ENCODE measurements at places on chromosomes 6 and 20. TPM values are rescaled to one million over a fixed set of nuclear protein-coding genes. Genes with fewer than 3 reads are reported as not detected.

GRCh38 chr6:165899611-165900010, 236.6 kb upstream of the PDE10A start:
- no peaks in the 10 kb centered on the region for H3K27me3 ChIP-seq
- H3K36me3 ChIP-seq: no peaks in the 10 kb centered on the region
- DNase-seq: no peak
- no peak overlapping the region for H3K27ac ChIP-seq
- no peaks in the 10 kb centered on the region for H3K4me1 ChIP-seq

DNA sequence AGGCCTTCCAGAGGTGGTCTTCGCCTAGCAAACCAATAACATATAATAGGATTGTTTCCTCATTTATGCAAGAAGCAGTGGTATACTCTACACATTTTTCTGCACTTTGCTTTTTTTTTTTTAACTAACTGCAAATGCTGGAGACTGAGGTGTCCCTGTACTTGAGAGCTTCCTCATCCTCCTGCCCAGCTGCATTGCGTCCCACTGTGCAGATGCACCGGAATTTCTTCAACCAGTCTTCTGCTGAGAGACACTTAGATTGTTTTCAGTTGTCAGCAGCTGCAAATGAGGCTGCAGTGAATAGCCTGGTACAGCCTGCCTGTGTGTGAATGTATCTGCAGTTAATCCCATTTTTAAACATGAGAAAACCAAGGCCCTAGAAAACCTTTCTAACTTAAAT, 11.5 kb downstream of the FGD2 start:
- no peaks in the 10 kb centered on the region for H3K36me3 ChIP-seq
- no peaks in the 10 kb centered on the region for H3K27me3 ChIP-seq
- no peak overlapping the region for H3K4me3 ChIP-seq

- H3K36me3 ChIP-seq: no peaks in the 10 kb centered on the region
- DNase-seq: no peak
- H3K4me1 ChIP-seq: no peaks in the 10 kb centered on the region
- H3K27ac ChIP-seq: no peak overlapping the region
- H3K27me3 ChIP-seq: no peaks in the 10 kb centered on the region
Observed at GRCh38 chr6:100258752-100259151, 206.0 kb downstream of the SIM1 start.

GRCh38 chr6:45718131-45718530, 297.5 kb downstream of the CLIC5 start:
- DNase-seq: no peak
- H3K27ac ChIP-seq: no peak overlapping the region
- no peak overlapping the region for H3K4me3 ChIP-seq
- no peaks in the 10 kb centered on the region for H3K36me3 ChIP-seq
- no peaks in the 10 kb centered on the region for H3K27me3 ChIP-seq

- H3K27ac ChIP-seq: no peak overlapping the region
- H3K36me3 ChIP-seq: no peaks in the 10 kb centered on the region
- DNase-seq: no peak
- no peaks in the 10 kb centered on the region for H3K27me3 ChIP-seq
- H3K4me1 ChIP-seq: no peaks in the 10 kb centered on the region
- no peak overlapping the region for H3K4me3 ChIP-seq
Observed at GRCh38 chr6:41332842-41333736, 2.3 kb upstream of the NCR2 start.

- peak overlapping the region; percentile 47 for H3K27ac ChIP-seq
- no peaks in the 10 kb centered on the region for H3K27me3 ChIP-seq
- no peaks in the 10 kb centered on the region for H3K36me3 ChIP-seq
- peaks cover 5% of the 10 kb centered on the region for H3K4me1 ChIP-seq
- DNase-seq: peak; percentile 79
Observed at GRCh38 chr20:62603021-62603906, 39.0 kb upstream of the SLCO4A1 start.

GRCh38 chr6:43339168-43339567, 30.3 kb downstream of the ZNF318 start:
- H3K4me1 ChIP-seq: no peaks in the 10 kb centered on the region
- DNase-seq: no peak
- peaks cover 50% of the 10 kb centered on the region for H3K36me3 ChIP-seq
- no peaks in the 10 kb centered on the region for H3K27me3 ChIP-seq

GRCh38 chr6:157134402-157135047, 188.8 kb downstream of the TMEM242 start:
- no peaks in the 10 kb centered on the region for H3K27me3 ChIP-seq
- H3K4me1 ChIP-seq: no peaks in the 10 kb centered on the region
- no peak overlapping the region for H3K4me3 ChIP-seq
- H3K27ac ChIP-seq: peak overlapping the region; percentile 46

DNA sequence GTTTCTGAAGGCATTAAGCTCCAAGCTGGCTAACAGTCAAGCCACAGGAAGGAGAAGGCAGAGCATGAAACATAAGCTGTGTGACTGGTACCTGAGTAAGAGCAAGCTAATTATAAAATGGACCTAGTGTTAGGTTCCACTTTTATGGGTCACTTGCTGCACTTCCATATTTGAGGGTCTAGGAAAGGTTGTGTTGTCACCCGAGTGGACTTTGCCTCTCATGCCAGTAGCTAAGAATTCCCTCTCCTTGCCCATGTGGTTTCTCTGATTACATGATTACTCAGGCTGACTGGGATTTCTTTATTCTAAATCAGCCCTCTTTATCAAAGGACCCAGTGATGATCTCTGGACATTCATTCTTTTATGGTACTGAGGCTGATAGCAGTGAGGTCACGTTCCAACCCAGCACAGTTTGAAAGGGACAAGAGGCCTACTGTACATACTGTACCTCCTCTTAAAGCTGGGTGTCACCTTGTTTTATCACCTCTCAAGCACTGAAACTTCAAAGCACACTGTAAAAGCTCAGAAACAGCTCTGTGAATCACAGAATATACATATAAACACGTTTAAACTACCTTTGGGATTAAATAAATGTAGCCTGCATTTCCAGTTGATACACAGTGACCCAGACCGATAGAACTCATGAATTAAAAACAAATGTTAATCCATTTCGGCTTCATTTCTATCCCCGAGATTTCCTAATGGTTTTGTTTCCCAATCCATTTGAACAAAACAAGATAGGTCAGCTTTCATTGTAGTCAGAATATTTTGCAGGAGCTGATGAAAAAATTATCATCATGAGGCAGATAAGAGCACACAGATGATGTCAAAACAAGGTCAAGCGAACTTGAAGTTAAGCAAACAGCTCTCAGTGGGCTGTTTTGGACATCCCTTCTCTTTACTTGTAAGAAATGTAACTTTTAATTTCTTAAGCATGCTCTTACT, 96.5 kb downstream of the ALDH8A1 start:
- DNase-seq: no peak
- H3K4me1 ChIP-seq: no peaks in the 10 kb centered on the region
- H3K27me3 ChIP-seq: no peaks in the 10 kb centered on the region

GRCh38 chr6:24631671-24632070, 14.3 kb downstream of the KIAA0319 start:
- no peaks in the 10 kb centered on the region for H3K4me1 ChIP-seq
- no peaks in the 10 kb centered on the region for H3K36me3 ChIP-seq
- no peaks in the 10 kb centered on the region for H3K27me3 ChIP-seq

DNA sequence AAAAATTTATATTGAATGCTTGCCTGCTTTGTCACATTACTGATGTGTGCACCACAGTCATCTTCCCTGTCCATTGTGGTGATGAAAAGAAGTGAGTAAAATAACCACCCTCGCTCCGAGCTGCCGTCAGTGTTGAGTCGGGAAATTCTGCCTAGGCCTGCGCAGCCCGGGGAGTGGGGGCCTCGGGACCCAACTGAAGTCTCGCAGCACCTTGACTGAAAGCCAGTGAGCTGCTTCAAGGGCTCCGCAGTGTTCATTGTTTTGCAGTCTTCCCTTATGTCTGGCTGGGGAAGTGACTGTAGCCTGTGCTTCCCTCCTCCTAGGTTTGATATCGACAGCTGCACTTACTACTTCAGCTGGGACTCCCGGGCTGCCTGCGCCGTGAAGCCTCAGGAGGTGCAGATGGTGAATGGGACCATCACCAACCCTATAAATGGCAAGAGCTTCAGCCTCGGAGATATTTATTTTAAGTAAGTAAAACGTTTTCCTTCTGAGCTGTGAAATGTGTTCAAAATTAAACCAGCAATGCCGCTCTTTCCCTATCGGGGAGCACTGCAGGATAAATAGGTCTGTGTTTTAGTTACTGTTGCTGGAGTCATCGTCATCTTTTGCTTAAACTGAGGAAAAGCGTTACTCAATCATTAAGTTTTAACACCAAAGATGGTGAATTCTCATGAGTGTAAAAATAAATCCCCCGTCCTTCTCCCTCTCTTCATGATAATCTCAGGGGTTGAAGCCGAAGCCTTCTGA, 32.7 kb upstream of the SLC22A1 start:
- no peak overlapping the region for H3K4me3 ChIP-seq
- H3K27ac ChIP-seq: peak overlapping the region; percentile 70
- H3K4me1 ChIP-seq: peaks cover 4% of the 10 kb centered on the region
- H3K36me3 ChIP-seq: peaks cover 47% of the 10 kb centered on the region
- no peaks in the 10 kb centered on the region for H3K27me3 ChIP-seq

GRCh38 chr6:108524528-108525248, 36.0 kb upstream of the FOXO3 start:
- no peak overlapping the region for H3K4me3 ChIP-seq
- H3K4me1 ChIP-seq: no peaks in the 10 kb centered on the region
- H3K27ac ChIP-seq: no peak overlapping the region
- H3K27me3 ChIP-seq: no peaks in the 10 kb centered on the region
- DNase-seq: no peak

GRCh38 chr6:100099189-100100074, 105.4 kb upstream of the MCHR2 start:
- H3K4me3 ChIP-seq: no peak overlapping the region
- no peak for DNase-seq
- no peaks in the 10 kb centered on the region for H3K27me3 ChIP-seq
- H3K4me1 ChIP-seq: no peaks in the 10 kb centered on the region
- H3K27ac ChIP-seq: no peak overlapping the region

GRCh38 chr20:37808233-37809070, 94.5 kb upstream of the VSTM2L start:
- peaks cover 26% of the 10 kb centered on the region for H3K36me3 ChIP-seq
- no peak for DNase-seq
- H3K27ac ChIP-seq: no peak overlapping the region
- H3K4me3 ChIP-seq: no peak overlapping the region
- no peaks in the 10 kb centered on the region for H3K4me1 ChIP-seq

- H3K36me3 ChIP-seq: no peaks in the 10 kb centered on the region
- H3K4me3 ChIP-seq: no peak overlapping the region
- no peaks in the 10 kb centered on the region for H3K27me3 ChIP-seq
- DNase-seq: no peak
Observed at GRCh38 chr6:144867761-144868160, 582.6 kb downstream of the UTRN start.

DNA sequence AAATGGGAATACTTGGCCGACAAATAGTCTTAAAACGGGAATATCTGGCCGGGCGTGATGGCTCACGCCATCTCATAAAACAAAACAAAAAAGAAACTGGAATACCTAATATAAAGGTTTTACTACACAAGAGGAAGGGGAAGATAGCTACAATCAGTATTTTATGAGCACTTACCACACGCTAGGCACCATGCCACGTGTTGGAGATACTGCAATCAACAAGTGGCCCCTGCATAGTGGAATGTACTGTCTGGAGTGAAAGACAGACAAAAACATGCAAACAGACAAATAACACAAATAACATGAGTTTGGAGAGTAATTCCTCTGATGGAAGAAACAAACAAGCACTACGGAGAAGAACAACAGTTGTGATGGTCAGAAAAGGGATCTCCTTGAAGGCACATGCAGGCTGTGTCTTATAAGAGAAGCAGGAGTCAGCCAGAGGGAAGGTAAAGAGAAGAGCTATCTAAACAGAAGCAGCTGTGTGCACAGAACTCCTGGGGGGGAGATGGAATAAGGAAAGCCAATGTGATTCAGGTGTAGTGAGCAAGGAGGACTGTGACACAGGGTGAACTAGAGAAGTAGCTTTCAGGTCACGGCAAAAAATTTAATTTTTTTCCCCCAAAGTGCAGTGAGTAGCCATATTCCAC, 39.1 kb upstream of the AKIRIN2 start:
- H3K4me3 ChIP-seq: no peak overlapping the region
- no peaks in the 10 kb centered on the region for H3K27me3 ChIP-seq
- no peaks in the 10 kb centered on the region for H3K4me1 ChIP-seq
- H3K36me3 ChIP-seq: no peaks in the 10 kb centered on the region
- DNase-seq: no peak

- H3K4me1 ChIP-seq: peaks cover 2% of the 10 kb centered on the region
- no peak overlapping the region for H3K4me3 ChIP-seq
- no peaks in the 10 kb centered on the region for H3K36me3 ChIP-seq
- H3K27me3 ChIP-seq: no peaks in the 10 kb centered on the region
- no peak overlapping the region for H3K27ac ChIP-seq
Observed at GRCh38 chr6:111844921-111845320, 28.3 kb downstream of the FYN start.

- H3K4me1 ChIP-seq: no peaks in the 10 kb centered on the region
- no peak overlapping the region for H3K4me3 ChIP-seq
- H3K27ac ChIP-seq: no peak overlapping the region
Observed at GRCh38 chr6:106963544-106963943, 11.0 kb downstream of the CD24 start.

GRCh38 chr20:62123450-62124118, 1.3 kb downstream of the LSM14B start:
- H3K4me3 ChIP-seq: peak overlapping the region; percentile 70
- no peak for DNase-seq
- H3K27ac ChIP-seq: peak overlapping the region; percentile 98
- H3K4me1 ChIP-seq: no peaks in the 10 kb centered on the region

The ADTRP gene
- total RNA-seq: not detected

The MAS1 gene
- not detected for total RNA-seq

The RAB44 gene
- 0.21 TPM for total RNA-seq

The FBXO9 gene
- 34.1 TPM for total RNA-seq

The C6orf132 gene
- 1.3 TPM for total RNA-seq

The C6orf58 gene
- total RNA-seq: not detected

The PGBD1 gene
- 3.0 TPM for total RNA-seq

The SLC22A2 gene
- total RNA-seq: not detected

The CDSN gene
- total RNA-seq: not detected

The CLPSL1 gene
- total RNA-seq: not detected

The MAPK13 gene
- 7.7 TPM for total RNA-seq

The ARG1 gene
- not detected for total RNA-seq

The TSPO2 gene
- not detected for total RNA-seq

The SLC4A11 gene
- total RNA-seq: 1.6 TPM

The KIF13A gene
- total RNA-seq: 28.9 TPM
